ENCODE measurements at places on chromosomes 2 and 18. TPM values are rescaled to one million over a fixed set of nuclear protein-coding genes. Genes with fewer than 3 reads are reported as not detected.

GRCh38 chr2:60707750-60708371 is 48.2 kb upstream of the PAPOLG start:
- no peaks in the 10 kb centered on the region for H3K36me3 ChIP-seq
- H3K4me3 ChIP-seq, result no peak overlapping the region
- H3K27me3 ChIP-seq, result peaks cover 4% of the 10 kb centered on the region
- no peak for DNase-seq

- DNase-seq, result no peak
- peaks cover 13% of the 10 kb centered on the region for H3K27me3 ChIP-seq
- H3K27ac ChIP-seq, result no peak overlapping the region
- no peak overlapping the region for H3K4me3 ChIP-seq
- H3K4me1 ChIP-seq, result no peaks in the 10 kb centered on the region
Observed at GRCh38 chr2:73701968-73702665, 35.0 kb downstream of the TPRKB start.

DNA sequence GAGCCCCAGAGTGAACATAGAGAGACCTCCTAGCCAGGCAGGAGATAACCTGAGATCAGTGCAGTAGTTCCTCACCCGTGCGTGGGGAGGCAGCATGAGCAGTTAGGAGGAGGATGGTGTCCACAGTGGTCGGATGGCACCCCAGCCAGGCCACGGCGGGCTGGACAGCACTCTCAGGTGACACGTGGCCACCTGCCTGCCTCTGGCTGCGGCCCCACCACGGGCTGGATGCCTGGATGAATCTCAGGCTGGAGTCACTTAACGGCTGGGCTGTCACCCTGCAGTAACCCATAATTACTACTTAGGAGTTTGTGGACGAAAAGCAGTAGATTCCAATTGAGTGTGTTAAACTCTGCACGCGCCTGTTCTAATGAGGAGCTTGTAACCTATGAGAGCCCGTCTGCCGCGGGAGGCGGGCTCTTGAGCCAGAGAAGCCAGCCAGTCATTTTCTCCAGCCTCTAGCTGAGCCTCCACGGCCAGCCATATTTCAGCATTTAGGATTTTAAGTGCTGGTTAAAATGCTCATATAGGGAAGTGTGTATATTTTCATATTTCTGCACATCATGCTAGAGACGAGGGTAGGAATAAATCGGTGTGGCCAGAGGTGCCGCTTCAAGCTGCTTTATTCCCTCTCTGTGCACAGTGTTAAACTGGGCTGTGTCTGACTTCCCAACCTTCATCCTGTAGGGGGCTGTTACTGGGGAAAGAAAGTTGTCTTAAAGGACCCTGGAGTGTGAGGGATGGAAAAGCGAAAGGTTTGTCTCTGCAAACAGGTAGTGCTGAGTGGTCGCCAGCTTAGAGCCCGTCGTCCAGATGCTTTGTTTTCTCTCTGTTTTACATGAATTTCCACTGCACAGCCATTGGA is 144.0 kb downstream of the GLI2 start:
- no peak overlapping the region for H3K27ac ChIP-seq
- no peaks in the 10 kb centered on the region for H3K36me3 ChIP-seq
- H3K4me3 ChIP-seq, result no peak overlapping the region
- DNase-seq, result peak; percentile 88
- no peaks in the 10 kb centered on the region for H3K27me3 ChIP-seq

DNA sequence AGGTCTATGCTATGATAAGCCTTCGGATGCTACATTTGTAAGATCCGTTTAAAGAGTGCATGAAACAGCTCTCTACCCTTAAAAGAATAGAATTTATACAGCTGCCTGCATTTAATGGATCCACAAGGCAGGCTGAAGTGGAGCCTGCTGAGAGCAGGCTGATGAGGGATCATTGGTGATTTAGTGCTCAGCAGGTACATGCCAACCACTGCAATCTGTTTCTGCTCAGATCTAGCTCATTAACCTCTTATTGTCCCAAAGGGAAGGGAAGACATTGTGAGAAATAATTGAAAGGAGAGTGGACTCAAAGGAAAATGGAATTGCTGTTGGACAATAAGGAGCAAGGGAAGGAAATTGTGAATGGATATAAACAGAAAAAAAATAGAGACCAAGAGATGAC is 822.6 kb downstream of the TRIB2 start:
- no peaks in the 10 kb centered on the region for H3K36me3 ChIP-seq
- peaks cover 2% of the 10 kb centered on the region for H3K27me3 ChIP-seq
- no peak for DNase-seq

- H3K4me1 ChIP-seq, result no peaks in the 10 kb centered on the region
- peaks cover 6% of the 10 kb centered on the region for H3K36me3 ChIP-seq
- no peak overlapping the region for H3K27ac ChIP-seq
- DNase-seq, result no peak
- H3K4me3 ChIP-seq, result no peak overlapping the region
- H3K27me3 ChIP-seq, result peaks cover 7% of the 10 kb centered on the region
Observed at GRCh38 chr2:200592406-200593075, 6.7 kb downstream of the AOX1 start.

The GFPT1 gene
- total RNA-seq, result 144 TPM

The COL3A1 gene
- 7,827 TPM for total RNA-seq

The HOXD8 gene
- total RNA-seq, result not detected

DNA sequence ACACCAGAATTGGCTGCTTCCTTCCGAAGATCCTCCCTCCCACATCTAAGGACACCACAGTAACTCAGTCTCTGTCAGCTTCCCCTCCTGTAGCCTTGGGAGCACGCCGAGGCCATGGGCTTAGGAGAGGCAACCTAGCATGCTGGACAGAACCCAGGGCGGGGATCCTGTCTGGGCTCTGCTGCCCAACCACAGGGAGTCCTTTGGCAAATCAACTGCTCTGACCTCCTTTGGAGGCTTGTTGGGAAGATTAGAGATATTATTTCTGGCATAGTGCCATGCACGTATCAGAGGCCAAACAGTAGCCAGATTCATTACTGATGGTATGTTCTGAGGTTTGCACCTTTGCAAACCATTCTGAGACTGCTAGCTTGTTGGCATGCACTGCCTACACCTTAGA is 262.7 kb upstream of the EPAS1 start:
- H3K4me3 ChIP-seq, result no peak overlapping the region
- peaks cover 51% of the 10 kb centered on the region for H3K4me1 ChIP-seq
- no peaks in the 10 kb centered on the region for H3K27me3 ChIP-seq
- no peak for DNase-seq

- no peaks in the 10 kb centered on the region for H3K36me3 ChIP-seq
- no peak overlapping the region for H3K4me3 ChIP-seq
- no peak for DNase-seq
- no peak overlapping the region for H3K27ac ChIP-seq
Observed at GRCh38 chr2:232439758-232440135, 16.2 kb upstream of the ALPI start.

DNA sequence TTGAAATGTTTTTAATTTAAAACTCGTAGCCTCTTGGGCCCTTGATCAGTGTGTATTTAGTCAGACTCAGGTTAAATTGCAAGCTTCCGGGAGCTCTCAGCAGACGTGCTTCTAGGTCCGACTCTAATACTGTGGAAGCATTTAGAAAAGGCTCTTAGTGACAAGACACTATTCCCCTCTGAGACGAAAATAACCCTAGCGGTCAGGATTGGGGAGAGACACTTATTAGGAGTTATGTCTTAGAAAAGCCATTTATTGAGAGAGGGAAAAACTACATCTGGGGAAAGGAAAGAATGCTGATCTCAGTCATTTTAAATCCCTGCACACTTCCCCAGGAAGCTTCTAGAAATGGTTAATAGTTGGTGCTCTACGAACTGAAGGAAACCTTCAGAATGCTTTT is 110.5 kb upstream of the NCK2 start:
- no peak overlapping the region for H3K4me3 ChIP-seq
- H3K36me3 ChIP-seq, result no peaks in the 10 kb centered on the region
- peaks cover 2% of the 10 kb centered on the region for H3K4me1 ChIP-seq
- no peak for DNase-seq

DNA sequence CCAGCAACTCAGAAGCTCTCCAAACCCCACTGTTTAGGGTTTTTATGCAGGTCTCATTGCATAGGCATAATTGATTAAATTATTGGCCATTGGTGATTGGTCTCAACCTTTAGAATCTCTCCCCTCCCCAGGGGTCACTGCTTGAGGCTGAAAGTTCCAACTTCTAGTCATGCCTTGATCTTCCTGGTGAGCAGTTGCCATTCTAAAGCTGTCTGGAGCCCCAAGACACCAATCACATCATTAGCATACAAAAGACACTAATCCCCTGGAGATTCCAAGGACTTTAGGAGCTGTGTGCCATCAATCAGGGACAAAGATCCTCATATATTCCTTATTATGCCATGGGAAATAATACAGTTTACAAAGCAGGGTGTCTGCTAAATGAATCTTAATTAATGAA is 863.4 kb upstream of the KLHL29 start:
- no peak overlapping the region for H3K4me3 ChIP-seq
- no peaks in the 10 kb centered on the region for H3K4me1 ChIP-seq
- no peak overlapping the region for H3K27ac ChIP-seq
- H3K36me3 ChIP-seq, result no peaks in the 10 kb centered on the region
- DNase-seq, result no peak

DNA sequence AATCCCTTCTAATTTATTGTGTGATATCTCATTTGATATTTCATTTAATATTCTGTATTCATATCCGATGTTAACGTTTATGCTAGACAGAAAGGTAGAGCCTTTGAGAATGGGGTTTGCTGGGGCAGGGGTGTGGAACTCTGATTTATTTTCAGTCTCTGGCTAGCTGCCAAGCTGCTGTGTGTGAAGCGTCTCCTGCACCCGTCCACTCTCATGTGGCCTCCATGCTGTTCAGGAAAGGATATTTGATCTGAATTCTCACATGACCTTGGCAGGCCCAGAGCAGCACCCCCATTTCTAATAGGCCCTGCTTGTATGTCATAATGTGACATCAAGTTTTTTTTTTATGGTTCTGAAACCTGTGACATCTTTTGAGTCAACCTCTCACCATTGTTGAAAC is 1.6 kb downstream of the IL1R1 start:
- H3K4me1 ChIP-seq, result peaks cover 60% of the 10 kb centered on the region
- peak overlapping the region; percentile 80 for H3K4me3 ChIP-seq
- peaks cover 15% of the 10 kb centered on the region for H3K36me3 ChIP-seq
- no peak overlapping the region for H3K27ac ChIP-seq
- no peak for DNase-seq
- no peaks in the 10 kb centered on the region for H3K27me3 ChIP-seq

The NLRC4 gene
- total RNA-seq, result not detected

GRCh38 chr2:16196687-16197503 is 256.5 kb downstream of the MYCN start:
- H3K36me3 ChIP-seq, result no peaks in the 10 kb centered on the region
- H3K4me1 ChIP-seq, result no peaks in the 10 kb centered on the region
- no peak overlapping the region for H3K4me3 ChIP-seq
- H3K27me3 ChIP-seq, result no peaks in the 10 kb centered on the region
- no peak for DNase-seq

- H3K36me3 ChIP-seq, result no peaks in the 10 kb centered on the region
- no peak overlapping the region for H3K4me3 ChIP-seq
- no peak for DNase-seq
- H3K27me3 ChIP-seq, result peaks cover 26% of the 10 kb centered on the region
- H3K27ac ChIP-seq, result no peak overlapping the region
- H3K4me1 ChIP-seq, result no peaks in the 10 kb centered on the region
Observed at GRCh38 chr2:30732876-30733275, 74.4 kb downstream of the CAPN13 start.

DNA sequence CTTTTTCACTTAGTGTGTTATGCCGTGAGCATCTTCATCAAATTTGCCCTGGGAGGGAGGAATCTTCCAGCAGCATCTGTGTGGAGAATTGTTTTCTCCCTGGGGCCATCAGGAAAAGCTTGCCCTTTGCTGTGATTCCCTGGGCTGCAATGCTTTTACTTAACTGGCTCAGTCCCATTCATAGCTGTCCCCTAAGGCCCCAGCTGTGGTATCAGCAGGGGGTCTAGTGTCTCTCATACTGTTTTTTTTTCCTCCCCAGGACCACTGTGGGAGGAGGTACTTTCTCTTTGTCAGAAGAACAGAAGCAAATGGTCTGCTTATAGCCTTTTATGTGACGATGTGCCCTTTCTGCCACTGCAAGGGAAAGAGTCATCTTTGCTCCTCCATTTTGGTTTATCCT is 176.8 kb upstream of the CELF4 start:
- H3K27ac ChIP-seq, result no peak overlapping the region
- no peak overlapping the region for H3K4me3 ChIP-seq
- DNase-seq, result no peak
- no peaks in the 10 kb centered on the region for H3K4me1 ChIP-seq

DNA sequence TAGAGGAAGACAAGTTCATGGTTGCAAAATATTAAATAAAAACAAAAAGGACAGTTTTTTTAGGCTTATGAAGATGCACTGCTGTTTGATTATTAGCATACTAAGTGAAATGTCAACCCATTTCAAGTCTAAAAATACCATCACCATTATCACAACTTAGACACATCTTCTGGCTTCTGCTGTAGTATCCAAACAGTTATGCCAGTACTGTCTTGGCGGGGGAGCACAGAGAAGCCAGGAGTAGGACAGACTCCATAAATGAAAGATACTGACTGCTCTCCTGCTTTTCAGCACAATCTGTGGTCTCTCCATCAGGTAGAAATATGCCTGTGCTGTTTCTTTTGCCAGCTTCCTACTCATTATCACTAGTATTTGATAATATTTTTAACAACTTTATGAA is 179.2 kb upstream of the DSEL start:
- no peak overlapping the region for H3K27ac ChIP-seq
- no peak for DNase-seq
- H3K4me3 ChIP-seq, result no peak overlapping the region
- H3K36me3 ChIP-seq, result peaks cover 2% of the 10 kb centered on the region
- H3K4me1 ChIP-seq, result peaks cover 29% of the 10 kb centered on the region
- H3K27me3 ChIP-seq, result no peaks in the 10 kb centered on the region

DNA sequence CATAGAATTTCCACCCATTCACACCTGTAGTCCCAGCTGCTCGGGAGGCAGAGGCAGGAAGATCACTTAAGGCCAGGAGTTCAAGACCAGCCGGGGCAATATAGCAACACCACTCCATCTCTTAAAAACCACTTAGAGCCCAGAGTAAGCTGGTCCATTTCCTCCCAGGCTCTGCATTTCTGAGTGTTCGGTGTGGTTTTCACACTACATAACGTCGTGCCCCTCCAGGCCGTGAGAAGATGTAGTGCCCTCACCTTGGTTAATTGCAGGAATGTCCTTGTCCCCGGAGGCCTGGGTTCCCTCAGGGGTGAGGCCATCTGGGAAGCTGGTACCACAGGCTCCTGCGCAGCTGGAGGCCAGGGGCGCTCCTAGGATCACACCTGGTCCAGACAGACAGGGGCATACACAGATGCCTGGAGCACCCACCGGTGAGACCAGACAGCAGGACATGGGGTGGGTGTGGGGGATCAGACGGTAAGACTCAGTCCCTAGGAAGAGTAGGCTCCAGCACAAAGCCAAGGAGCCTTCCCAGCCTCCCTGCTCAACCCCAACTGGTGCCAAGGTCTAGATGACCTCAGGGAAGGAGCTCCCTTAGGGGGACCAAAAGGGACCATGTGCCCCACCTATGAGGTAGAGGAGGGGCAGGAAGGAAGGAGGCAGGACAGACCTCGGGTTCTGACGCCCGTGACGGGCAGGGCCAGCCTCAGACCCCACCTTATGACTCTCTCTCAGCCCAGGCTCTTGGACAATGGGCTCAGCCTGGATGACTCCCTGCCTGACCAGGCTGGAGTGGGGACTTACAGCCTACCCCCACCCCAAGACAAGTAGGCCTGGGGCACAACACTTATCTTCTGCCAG is 752 bp downstream of the ASTL start:
- no peaks in the 10 kb centered on the region for H3K4me1 ChIP-seq
- no peak overlapping the region for H3K4me3 ChIP-seq
- peak; percentile 69 for DNase-seq
- H3K36me3 ChIP-seq, result no peaks in the 10 kb centered on the region
- H3K27me3 ChIP-seq, result peaks cover 31% of the 10 kb centered on the region

The IL1R2 gene
- total RNA-seq, result not detected
